ENCODE measurements at places on chromosomes 16 and 17.

- H3K4me3 ChIP-seq: no peak overlapping the region
- peaks cover 15% of the 10 kb centered on the region for H3K36me3 ChIP-seq
- no peak for DNase-seq
- no peak overlapping the region for H3K27ac ChIP-seq
- H3K4me1 ChIP-seq: peaks cover 16% of the 10 kb centered on the region
These were observed 8.3 kb upstream of the GUCY2D start for GRCh38 chr17:7993972-7994589.

GRCh38 chr17:41932816-41933389 is 2.5 kb downstream of the ODAD4 start:
- no peak for DNase-seq
- peaks cover 4% of the 10 kb centered on the region for H3K27me3 ChIP-seq
- peaks cover 12% of the 10 kb centered on the region for H3K4me1 ChIP-seq
- peaks cover 11% of the 10 kb centered on the region for H3K36me3 ChIP-seq

- H3K27ac ChIP-seq: no peak overlapping the region
- peaks cover 2% of the 10 kb centered on the region for H3K4me1 ChIP-seq
- DNase-seq: no peak
- H3K4me3 ChIP-seq: no peak overlapping the region
- H3K27me3 ChIP-seq: peaks cover 9% of the 10 kb centered on the region
These were observed 57.7 kb downstream of the HSD17B2 start for GRCh38 chr16:82092711-82093110.

DNA sequence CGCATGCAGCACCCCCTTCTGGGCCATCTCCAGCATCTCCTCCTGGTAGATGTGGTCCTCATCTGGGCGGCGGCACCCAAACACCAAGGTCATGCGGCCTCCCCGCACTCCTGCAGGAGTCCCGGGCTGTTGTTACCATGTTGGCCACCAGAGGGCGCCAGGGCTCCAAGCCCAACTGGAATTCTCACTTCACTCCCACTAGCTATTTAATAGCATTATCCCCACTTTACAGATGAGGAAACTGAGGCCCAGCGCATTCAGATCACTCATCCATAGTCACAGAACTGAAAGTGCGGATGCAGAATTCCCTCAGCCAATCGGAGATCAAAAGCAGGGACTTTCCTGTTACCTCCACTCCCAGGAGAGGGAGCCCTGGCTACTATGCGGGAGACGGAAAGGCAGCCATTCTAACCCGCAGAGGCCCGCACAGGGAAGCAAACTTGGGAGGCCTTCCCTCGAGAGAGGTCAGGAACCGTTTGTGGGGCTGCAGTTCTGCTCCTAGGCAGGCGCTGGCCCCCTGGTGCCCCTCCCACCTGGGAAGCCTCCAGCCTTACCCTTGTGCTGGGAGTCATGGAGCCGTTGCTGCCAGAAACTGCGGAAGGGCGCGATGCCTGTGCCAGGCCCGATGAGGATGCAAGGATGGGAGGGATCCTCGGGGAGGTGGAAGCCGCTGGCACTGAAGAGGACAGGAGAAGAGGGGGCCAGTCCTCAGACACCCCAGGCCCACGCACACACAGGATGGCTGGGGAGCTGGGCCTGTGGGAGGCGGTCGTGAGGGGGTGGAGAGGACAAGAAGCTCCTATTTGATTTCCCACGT is 40.1 kb downstream of the NOS2 start:
- no peaks in the 10 kb centered on the region for H3K36me3 ChIP-seq
- peaks cover 6% of the 10 kb centered on the region for H3K27me3 ChIP-seq
- no peak overlapping the region for H3K4me3 ChIP-seq
- no peak overlapping the region for H3K27ac ChIP-seq

DNA sequence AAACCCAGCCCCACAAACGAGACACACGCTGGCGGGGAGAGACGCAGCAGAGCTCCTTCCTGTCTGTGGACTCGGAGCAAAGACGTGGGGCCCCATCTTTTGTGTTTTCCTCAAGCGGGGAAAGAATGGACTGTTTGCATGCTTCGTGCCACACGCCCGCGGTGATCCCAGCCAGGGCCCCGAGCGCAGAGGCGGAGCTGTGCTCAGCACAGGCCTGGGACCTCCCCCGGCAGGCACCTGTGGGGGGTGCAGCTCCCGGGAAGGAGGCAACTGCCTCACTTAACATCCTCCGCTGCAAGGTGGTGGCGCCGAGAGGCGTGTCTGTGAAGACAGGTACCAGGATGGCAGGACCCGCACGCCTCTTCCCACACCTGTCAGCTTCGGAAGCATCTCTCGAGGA is 19.1 kb downstream of the TRARG1 start:
- no peak overlapping the region for H3K27ac ChIP-seq
- DNase-seq: peak; percentile 23
- H3K4me3 ChIP-seq: peak overlapping the region; percentile 33
- peaks cover 40% of the 10 kb centered on the region for H3K27me3 ChIP-seq
- peaks cover 33% of the 10 kb centered on the region for H3K4me1 ChIP-seq
- H3K36me3 ChIP-seq: peaks cover 14% of the 10 kb centered on the region

- DNase-seq: no peak
- peaks cover 5% of the 10 kb centered on the region for H3K4me1 ChIP-seq
- peak overlapping the region; percentile 60 for H3K27ac ChIP-seq
- H3K4me3 ChIP-seq: no peak overlapping the region
- peaks cover 3% of the 10 kb centered on the region for H3K36me3 ChIP-seq
These were observed 42.5 kb upstream of the RASD1 start for GRCh38 chr17:17538417-17539391.

- H3K27ac ChIP-seq: peak overlapping the region; percentile 78
- no peak for DNase-seq
- no peaks in the 10 kb centered on the region for H3K27me3 ChIP-seq
- peaks cover 44% of the 10 kb centered on the region for H3K4me1 ChIP-seq
These were observed 42.1 kb upstream of the TOB1 start for GRCh38 chr17:50908140-50908859.
